ENCODE measurements at places on chromosomes 2 and 18. TPM values are rescaled to one million over a fixed set of nuclear protein-coding genes. Genes with fewer than 3 reads are reported as not detected.
A peak's percentile ranks its signal among the peaks of the same experiment; 100 is the strongest.

DNA sequence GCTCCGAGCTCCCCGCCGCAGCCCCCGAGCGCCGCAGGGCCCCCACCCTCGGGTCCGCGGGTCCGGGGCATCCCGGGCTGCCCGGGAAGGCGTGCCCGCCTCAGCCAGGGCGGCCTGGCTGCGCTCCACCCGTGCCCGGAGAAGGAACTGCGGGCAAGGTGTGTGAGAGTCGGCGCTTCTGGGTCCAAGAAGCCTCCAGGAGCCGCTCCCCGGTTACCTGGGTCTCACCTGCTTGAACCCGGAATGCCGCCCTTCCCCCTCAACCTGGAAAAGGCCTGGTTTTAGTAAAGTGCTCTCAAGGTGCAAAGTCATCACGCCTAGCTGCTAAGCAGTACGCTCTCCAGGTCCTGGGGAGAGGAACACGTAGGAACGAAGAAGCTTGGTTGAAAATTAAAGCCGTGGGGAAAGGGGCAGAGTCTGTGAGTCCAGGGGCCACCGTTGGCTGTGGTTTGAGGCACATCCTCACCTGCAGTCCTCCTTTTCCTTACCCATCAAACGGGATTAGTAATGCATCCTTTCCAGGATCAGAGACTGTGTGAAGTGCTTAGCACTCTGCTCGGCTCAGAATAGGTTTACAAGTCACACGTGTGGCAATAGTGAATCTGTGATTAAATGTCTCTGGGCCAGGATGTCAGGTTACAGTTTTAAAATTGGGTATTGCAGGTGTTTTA lies 1.2 kb downstream of the ASAP2 start:
- no peaks in the 10 kb centered on the region for H3K36me3 ChIP-seq
- H3K27ac ChIP-seq = peak overlapping the region; percentile 65
- peak overlapping the region; percentile 79 for H3K4me3 ChIP-seq
- peaks cover 8% of the 10 kb centered on the region for H3K4me1 ChIP-seq

DNA sequence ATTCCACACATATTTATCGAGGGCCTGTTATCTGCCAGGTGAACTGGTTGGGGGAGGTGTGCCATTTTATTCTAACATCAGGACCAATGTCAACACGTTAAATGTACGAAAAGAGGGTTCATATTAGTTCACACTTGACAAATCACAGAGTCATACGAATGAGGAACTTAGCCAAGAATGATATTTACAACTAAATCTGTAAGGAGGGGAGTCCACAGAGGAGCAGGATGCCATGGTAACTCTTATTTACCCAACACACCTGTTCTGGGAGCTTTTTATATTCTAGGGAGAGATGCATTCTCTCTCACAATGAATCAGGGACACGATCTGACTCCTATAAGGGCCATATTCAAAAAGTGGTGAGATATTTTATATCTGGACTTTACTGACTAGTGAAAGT lies 144.1 kb downstream of the CDC42EP3 start:
- H3K36me3 ChIP-seq = no peaks in the 10 kb centered on the region
- H3K27me3 ChIP-seq = no peaks in the 10 kb centered on the region
- no peak for DNase-seq

- DNase-seq = no peak
- no peak overlapping the region for H3K4me3 ChIP-seq
- no peaks in the 10 kb centered on the region for H3K27me3 ChIP-seq
- no peaks in the 10 kb centered on the region for H3K4me1 ChIP-seq
- no peak overlapping the region for H3K27ac ChIP-seq
These were observed 5.5 kb upstream of the TSPYL6 start for GRCh38 chr2:54261537-54261936.

GRCh38 chr2:30380824-30381223 lies 66.2 kb upstream of the LCLAT1 start:
- H3K36me3 ChIP-seq = no peaks in the 10 kb centered on the region
- H3K27me3 ChIP-seq = no peaks in the 10 kb centered on the region
- DNase-seq = no peak
- no peak overlapping the region for H3K27ac ChIP-seq

DNA sequence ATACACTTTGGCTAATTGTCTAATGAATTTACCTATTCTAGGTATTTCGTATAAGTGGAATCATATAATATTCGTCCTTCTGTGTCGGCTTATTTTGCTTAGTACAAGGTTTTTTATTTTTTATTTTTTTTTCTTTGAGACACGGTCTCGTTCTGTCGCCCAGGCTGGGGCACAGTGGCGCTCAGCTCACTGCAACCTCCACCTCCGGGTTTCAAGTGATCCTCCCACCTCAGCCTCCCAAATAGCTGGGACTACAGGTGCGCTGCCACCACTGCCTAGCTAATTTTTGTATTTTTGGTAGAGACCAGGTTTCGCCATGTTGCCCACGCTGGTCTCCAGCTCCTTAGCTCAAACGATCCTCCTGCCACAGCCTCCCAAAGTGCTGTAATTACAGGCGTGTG lies 38.2 kb downstream of the PCBP1 start:
- peak overlapping the region; percentile 99 for H3K27ac ChIP-seq
- no peaks in the 10 kb centered on the region for H3K27me3 ChIP-seq
- H3K36me3 ChIP-seq = no peaks in the 10 kb centered on the region

DNA sequence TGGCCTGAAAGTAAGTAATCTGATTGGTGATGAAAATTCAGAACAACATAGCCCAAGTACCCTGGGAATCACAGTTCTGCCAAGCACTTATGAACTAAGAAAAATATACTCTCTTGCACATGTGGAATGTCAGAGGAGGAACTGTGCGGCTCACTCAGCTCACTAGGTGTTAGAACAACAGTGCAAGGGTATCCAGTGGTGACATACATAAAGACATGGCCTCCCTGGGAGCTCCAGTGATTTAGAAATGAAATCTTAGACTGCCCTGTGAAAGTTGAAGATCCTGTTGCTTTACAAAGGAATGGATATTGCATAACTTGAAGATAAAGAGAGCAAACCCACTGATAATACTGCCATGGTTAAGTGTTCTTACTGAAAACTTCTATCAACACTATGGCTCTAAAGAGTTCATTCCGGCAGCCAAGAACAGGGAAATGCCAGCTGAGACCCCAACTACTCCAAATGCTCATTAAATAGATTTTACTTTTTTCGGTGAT lies 246.2 kb downstream of the ARHGAP15 start:
- H3K4me1 ChIP-seq = no peaks in the 10 kb centered on the region
- H3K27me3 ChIP-seq = no peaks in the 10 kb centered on the region
- no peak for DNase-seq
- no peak overlapping the region for H3K4me3 ChIP-seq
- H3K36me3 ChIP-seq = no peaks in the 10 kb centered on the region

- no peak overlapping the region for H3K27ac ChIP-seq
- no peak for DNase-seq
- no peaks in the 10 kb centered on the region for H3K36me3 ChIP-seq
- H3K27me3 ChIP-seq = no peaks in the 10 kb centered on the region
These were observed 106.3 kb upstream of the B3GNT2 start for GRCh38 chr2:62089658-62090057.

DNA sequence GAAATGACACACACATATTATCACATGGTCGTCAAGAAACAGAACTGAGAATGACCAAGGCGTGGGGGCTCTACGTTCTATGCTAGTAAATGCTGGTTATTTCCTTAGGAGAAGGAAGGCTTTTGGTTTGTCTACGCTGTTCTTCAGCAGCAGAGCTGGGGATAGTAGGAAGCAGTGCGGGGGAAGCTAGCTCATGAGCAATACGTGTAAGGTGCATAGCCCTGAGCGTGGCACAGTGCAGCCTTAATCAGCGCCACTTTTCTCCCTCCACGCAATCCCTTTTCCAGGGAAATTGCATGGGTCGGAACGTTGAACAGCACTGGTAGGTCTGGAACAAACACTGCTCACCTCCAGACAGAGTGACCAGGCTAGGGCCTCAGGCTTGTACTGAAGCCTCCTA lies 199.6 kb upstream of the FBXO11 start:
- no peaks in the 10 kb centered on the region for H3K27me3 ChIP-seq
- no peak for DNase-seq
- H3K4me3 ChIP-seq = peak overlapping the region; percentile 35
- no peak overlapping the region for H3K27ac ChIP-seq
- no peaks in the 10 kb centered on the region for H3K36me3 ChIP-seq

- H3K27ac ChIP-seq = no peak overlapping the region
- H3K4me1 ChIP-seq = no peaks in the 10 kb centered on the region
- no peaks in the 10 kb centered on the region for H3K36me3 ChIP-seq
- no peaks in the 10 kb centered on the region for H3K27me3 ChIP-seq
- H3K4me3 ChIP-seq = no peak overlapping the region
- no peak for DNase-seq
These were observed 927.6 kb downstream of the TSN start for GRCh38 chr2:122683018-122683417.

DNA sequence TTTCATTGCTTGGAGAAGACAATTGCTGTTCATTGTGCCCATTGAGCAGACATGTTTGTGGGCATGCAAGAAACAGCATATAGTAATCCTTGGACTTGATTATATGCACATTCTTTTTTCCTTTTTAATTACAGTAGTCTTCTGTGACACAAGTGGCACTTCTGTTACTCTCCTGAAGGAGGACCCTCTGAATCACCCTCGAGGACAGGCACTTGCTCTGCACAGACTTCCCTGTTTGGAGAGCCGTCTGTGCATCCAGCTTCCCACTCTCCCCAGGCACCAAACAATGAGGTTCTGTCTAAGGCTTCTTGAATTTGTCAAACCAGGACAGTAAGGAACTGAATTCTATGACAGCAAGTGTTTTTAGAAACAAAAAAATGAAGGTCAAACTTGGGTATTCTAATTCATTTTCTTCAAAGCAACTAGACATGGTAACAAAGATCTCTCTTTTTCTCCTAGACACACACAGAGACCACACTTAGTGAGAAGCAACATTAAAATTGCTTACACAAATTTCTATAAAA lies 844.6 kb upstream of the ID2 start:
- no peak overlapping the region for H3K27ac ChIP-seq
- no peak for DNase-seq
- H3K4me3 ChIP-seq = no peak overlapping the region
- no peaks in the 10 kb centered on the region for H3K36me3 ChIP-seq
- no peaks in the 10 kb centered on the region for H3K4me1 ChIP-seq
- H3K27me3 ChIP-seq = no peaks in the 10 kb centered on the region

DNA sequence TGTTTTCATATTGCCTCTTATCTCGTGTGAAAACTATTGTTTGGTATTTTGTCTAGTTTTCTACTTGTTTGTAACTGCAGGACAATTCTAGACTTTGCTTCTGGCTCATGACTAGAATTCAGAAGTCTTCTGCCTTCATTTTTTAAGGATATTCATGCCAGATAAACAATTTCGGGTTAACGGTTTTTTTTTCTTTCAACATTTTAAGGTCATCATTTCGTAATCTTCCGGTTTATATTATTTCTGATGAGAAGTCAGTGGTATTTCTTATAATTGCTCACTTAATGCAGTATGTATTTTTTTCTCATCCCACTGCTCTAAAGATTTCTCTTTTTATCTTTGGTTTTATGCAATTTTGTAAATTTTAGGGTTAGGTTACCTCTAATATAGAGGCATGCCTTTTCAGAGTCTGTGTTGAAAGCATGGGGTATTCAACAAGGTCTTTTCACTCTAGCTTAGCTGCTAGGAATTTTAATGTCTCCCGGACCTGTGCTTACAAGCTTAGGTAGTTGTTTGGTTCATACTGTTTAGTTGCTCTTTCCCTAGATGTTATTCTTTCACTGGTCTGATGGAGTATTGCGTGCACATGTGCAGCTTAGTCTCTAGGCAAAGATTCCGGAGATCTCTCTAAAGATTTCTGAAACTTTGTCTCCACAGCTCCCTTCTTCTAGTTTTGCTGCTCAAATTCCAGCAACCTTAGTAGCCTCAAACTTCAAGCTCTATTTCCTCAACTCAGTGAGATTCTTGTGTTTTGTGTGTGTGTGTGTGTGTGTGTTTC lies 198.1 kb downstream of the MCFD2 start:
- peak overlapping the region; percentile 39 for H3K27ac ChIP-seq
- peaks cover 66% of the 10 kb centered on the region for H3K4me1 ChIP-seq
- H3K27me3 ChIP-seq = no peaks in the 10 kb centered on the region
- DNase-seq = no peak
- H3K36me3 ChIP-seq = no peaks in the 10 kb centered on the region

- no peak overlapping the region for H3K4me3 ChIP-seq
- no peaks in the 10 kb centered on the region for H3K27me3 ChIP-seq
- H3K27ac ChIP-seq = no peak overlapping the region
- peaks cover 14% of the 10 kb centered on the region for H3K36me3 ChIP-seq
These were observed 50.3 kb downstream of the ANO7 start for GRCh38 chr2:241238693-241239198.

GRCh38 chr2:18520451-18521425 lies 39.7 kb downstream of the RDH14 start:
- H3K27me3 ChIP-seq = no peaks in the 10 kb centered on the region
- peak; percentile 93 for DNase-seq
- H3K4me1 ChIP-seq = peaks cover 23% of the 10 kb centered on the region
- H3K27ac ChIP-seq = peak overlapping the region; percentile 42

GRCh38 chr2:236959876-236960275 lies 125.8 kb upstream of the COPS8 start:
- no peak overlapping the region for H3K27ac ChIP-seq
- no peaks in the 10 kb centered on the region for H3K4me1 ChIP-seq
- no peaks in the 10 kb centered on the region for H3K36me3 ChIP-seq
- no peaks in the 10 kb centered on the region for H3K27me3 ChIP-seq
- DNase-seq = peak; percentile 64
- no peak overlapping the region for H3K4me3 ChIP-seq

- DNase-seq = no peak
- H3K27me3 ChIP-seq = no peaks in the 10 kb centered on the region
- H3K4me1 ChIP-seq = no peaks in the 10 kb centered on the region
- no peak overlapping the region for H3K4me3 ChIP-seq
- no peak overlapping the region for H3K27ac ChIP-seq
These were observed 165.8 kb downstream of the TDRD15 start for GRCh38 chr2:21289551-21289950.

- no peaks in the 10 kb centered on the region for H3K27me3 ChIP-seq
- no peak for DNase-seq
- H3K36me3 ChIP-seq = no peaks in the 10 kb centered on the region
- peak overlapping the region; percentile 28 for H3K27ac ChIP-seq
- H3K4me1 ChIP-seq = peaks cover 5% of the 10 kb centered on the region
These were observed 92.1 kb downstream of the ACKR3 start for GRCh38 chr2:236661762-236662110.

DNA sequence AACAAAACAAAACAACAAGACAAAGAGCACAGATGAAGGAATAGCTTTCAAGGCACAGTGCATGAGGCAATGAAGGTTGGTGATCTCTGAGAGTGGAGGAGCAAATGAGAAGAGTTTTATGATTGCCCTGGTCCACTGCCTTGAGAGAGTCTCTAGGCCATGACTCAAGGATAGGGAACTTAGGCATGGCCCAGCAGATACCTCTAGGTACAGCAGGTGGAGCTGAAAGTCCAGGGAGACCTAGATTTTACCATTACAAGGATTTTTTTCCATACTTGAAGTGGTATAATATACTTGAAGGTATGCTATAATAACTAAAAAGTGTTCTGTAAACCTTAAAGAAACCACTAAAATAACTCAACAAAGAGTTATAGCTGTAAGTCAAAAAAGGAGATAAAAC lies 239.5 kb upstream of the KLHL29 start:
- H3K36me3 ChIP-seq = no peaks in the 10 kb centered on the region
- H3K27ac ChIP-seq = no peak overlapping the region
- no peaks in the 10 kb centered on the region for H3K4me1 ChIP-seq
- H3K27me3 ChIP-seq = no peaks in the 10 kb centered on the region
- no peak for DNase-seq

- no peaks in the 10 kb centered on the region for H3K36me3 ChIP-seq
- no peak overlapping the region for H3K27ac ChIP-seq
- no peak for DNase-seq
- H3K4me3 ChIP-seq = no peak overlapping the region
- no peaks in the 10 kb centered on the region for H3K27me3 ChIP-seq
These were observed 10.9 kb upstream of the ERBB4 start for GRCh38 chr2:212549463-212549862.

The C2orf78 gene
- total RNA-seq = not detected

The FLACC1 gene
- total RNA-seq = 4.3 TPM

The RSAD2 gene
- total RNA-seq = 2.3 TPM

The TUBA4A gene
- total RNA-seq = 556 TPM

The XIRP2 gene
- total RNA-seq = 2,071 TPM

Data from psoas muscle (tissue), 8 donors.